ENCODE measurements at places on chromosomes 4 and X.

DNA sequence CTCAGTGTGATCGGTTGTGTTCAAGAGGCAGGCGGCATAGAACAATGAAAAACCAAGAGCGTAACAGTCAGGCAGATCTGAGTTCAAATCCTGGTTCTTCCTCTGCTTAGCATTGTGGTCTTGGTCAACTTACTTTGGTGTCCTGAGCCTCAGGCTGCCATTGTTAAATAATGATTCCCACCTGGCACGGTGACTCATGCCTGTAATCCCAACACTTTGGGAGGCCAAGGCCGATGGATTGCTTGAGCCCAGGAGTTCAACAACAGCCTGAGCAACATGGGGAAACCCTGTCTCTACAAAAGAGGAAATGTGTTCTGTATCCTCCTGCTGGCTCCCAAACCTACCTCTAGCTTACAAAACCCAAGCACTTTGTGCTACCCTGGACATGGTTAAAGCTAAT, 129.0 kb upstream of the STX18 start:
- DNase-seq, result no peak

DNA sequence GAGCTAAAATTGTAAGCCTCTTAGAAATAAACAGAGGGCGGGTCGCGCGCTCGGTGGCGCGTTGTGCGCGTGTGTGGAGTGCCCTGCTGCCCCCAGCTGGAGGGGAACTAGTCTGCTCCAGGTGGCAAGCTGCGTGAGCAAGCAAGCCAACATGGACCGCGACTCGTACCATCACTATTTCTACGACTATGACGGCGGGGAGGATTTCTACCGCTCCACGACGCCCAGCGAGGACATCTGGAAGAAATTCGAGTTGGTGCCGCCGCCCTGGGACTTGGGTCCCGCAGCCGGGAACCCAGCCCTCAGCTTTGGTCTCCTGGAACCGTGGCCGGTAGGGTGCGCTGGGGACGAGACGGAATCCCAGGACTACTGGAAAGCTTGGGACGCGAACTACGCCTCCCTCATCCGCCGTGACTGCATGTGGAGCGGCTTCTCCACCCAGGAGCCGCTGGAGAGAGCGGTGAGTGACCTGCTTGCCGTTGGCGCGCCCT, 66.1 kb downstream of the DNAAF6 start:
- DNase-seq, result peak; percentile 17

DNA sequence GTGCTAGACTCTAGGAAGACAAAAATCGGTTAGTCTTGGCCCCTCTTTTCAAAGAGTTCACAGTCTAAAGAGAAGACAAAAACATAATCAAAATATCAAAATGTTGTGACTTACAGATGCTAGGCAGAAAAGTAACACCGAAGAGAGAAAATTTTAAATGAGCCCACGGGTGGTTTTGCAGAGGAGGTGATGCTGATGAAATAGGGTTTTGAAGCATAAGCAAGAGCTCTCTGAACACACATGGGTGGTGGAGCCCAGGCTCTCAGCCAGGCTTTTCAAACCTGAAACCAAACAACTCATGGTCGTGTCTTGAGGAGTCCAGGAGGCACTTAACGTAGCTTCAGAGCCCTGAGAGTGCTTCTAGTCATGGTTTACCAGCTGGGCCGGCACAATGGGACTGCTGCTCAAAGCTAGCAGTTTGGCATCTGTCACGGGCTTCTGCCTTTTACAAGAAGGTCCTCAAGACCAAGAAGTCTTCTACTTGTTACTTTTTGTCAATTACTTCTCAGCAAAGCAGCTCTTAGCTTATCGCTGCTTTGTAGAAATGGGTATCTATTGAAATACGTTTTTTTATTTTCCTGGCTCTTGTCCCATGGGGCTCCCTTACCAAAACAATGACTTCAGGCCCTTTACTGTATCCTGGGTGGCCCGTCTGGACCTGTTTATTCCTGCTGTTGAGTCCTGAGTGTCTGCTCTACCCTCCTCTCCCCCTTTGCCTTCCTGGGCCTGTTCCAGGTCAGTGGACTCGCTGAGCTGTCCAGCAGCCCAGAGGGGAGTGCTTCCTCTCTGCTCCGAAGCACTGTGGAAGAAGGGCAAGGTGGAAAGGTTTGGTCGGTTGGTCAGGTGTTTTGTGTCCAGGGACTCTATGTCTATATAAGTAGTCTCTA, 69.5 kb downstream of the TNIP2 start:
- DNase-seq, result no peak

DNA sequence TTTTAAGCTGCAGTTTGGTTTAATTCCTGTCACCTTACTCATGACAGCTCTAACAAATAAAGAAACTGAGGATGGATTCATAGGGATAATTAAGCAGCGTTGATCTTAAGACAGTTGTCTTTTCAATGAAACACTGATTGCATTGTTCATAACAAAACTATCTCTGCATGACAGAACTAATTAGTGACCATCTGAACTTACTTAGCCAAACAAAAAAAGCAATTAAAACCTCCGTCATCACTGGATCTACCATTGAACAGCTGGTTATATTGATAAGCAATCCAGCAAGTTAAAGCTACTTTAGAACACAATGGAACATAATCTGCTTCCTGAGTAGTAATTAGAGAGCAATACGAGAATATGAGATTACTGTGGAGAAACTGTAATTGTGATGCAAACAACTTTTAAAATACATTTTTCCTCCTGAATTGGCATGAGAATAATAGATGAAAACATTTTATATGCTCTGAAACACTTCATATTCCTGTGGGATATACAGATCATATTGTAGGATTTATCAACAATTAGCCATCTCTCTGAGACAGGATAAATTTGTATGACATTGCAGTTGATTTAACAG, 2576.8 kb downstream of the PCDH7 start:
- DNase-seq, result no peak

DNA sequence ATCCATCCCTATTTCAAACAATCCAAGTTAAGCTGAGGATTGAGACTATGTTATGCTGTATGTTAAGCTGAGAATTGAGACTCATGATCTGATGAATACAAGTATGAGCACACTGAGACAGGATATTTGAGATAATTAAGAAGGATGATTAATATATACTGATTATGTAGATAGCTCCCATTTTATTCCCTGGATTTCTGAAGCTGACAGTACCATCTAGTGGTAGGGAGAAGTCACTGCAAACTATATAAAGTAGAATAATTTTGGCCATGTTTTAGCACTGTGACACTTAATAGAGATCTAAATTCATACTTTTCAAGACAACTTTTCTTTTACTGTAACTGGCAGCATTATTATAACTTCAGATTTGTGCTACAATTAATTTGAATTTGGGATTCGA, 63.8 kb upstream of the HPRT1 start:
- no peak for DNase-seq

GRCh38 chr4:113450295-113451080, 311.1 kb downstream of the CAMK2D start:
- no peak for DNase-seq

GRCh38 chr4:107519053-107519452, 201.0 kb downstream of the PAPSS1 start:
- DNase-seq, result no peak

- DNase-seq, result no peak
Measured at GRCh38 chrX:47198026-47198686, 4.5 kb downstream of the UBA1 start.

- peak; percentile 32 for DNase-seq
Measured at GRCh38 chr4:153549405-153549804, 83.2 kb downstream of the TMEM131L start.

GRCh38 chrX:7987160-7988012, 60.2 kb upstream of the PNPLA4 start:
- no peak for DNase-seq

GRCh38 chrX:138872537-138872936, 161.0 kb upstream of the FGF13 start:
- DNase-seq, result no peak

DNA sequence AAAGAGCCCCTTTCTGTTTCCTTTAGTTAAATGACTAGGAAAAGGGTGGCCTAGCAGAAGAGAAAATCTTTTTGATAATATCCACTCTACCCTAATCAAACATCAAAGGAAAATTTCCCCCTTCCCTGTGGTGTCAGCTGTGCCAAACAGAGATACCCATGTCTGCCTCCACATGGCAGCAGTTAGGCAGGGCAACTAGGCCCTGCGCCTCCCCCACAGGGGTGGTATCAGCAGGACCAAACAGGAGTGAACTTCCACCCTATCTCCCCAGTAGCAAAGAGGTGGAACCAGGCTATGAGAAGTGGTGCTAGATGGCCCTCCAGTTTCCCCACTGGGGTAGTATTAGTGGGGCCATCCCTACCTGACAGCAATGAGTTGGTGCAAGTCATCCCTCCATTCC, 19.8 kb upstream of the XKRX start:
- no peak for DNase-seq

- DNase-seq, result no peak
Measured at GRCh38 chr4:117740736-117741135, 293.6 kb upstream of the NDST3 start.

DNA sequence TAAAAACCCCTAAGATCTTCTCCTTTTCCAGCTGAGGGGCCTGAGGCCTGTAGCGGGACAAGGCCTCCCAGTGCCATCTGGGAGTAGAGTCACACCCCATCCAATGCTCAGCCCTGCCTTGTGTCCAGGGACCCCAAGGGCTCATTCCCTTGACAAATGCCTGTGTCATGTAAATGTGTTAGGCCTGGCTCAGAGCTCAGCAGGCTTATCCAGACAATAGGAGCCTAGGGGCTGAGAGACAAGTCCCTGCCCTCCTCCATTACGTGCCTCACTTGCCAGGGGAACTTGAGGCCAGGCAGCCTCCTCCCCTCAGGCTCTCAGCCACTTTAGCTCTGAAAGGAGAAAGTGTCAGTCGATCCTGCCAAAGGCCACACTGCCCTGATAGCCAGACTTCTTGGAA, 166.8 kb upstream of the MAMLD1 start:
- DNase-seq, result no peak

- peak; percentile 40 for DNase-seq
Measured at GRCh38 chr4:81648576-81649275, 177.0 kb upstream of the RASGEF1B start.

GRCh38 chr4:58649226-58649625, 1539.0 kb upstream of the IGFBP7 start:
- no peak for DNase-seq

DNA sequence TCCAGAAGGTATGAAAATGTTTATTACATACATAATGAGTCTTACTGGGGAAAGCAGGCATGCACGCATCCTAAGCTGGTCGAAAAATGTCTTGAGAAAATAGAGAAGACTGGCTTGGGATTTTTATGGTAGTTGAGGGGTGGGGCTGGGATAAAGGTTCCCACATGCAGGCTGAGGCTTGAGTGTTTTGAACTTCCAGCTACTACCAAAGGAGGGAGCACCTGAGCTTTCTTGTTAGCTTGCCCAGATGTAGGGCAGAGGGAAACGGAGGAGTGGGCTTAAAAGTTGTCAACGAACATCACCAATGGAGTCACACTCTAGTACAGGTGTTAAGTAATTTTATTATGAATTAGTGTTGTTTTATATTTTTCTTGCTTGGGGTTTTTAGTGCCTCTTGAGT, 39.6 kb upstream of the SRPX start:
- DNase-seq, result no peak

- DNase-seq, result no peak
Measured at GRCh38 chrX:80312448-80312847, 107.8 kb upstream of the TENT5D start.

GRCh38 chrX:39247536-39247935, 446.3 kb downstream of the MID1IP1 start:
- DNase-seq, result no peak

DNA sequence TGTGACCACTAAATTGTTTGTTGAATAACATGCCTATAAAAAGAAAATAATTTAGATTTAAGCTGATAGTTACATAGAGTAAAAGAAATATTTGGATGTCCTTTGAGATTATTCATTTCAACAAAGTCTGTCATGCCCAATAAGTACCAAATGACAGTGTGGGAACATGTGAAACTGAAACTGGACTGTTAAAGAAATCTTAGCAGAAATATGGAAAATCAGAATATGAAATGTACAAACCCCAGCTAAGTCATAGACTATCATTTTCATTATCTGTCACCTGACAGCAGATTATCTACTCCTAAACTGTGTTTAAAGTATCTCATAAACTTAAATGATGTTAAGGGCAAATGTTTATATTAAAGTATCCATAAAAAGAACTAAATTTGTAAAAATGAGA, 437.8 kb upstream of the FAM241A start:
- DNase-seq, result no peak

DNA sequence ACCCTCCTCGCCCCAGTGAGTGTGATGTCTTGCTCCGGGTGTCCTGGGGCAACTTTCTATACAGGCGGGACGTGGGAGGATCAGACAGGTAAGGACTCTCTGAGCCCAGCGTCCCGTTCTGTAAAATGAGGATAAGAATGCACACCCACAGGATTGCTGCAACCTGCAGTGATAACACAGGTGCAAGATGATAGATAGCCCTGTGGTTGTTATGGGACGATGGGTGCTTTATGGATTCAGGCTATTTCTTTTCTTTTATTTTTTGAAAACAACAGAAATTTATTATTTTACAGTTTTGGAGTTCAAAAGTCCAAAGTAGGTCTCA, 28.6 kb downstream of the BEX3 start:
- no peak for DNase-seq

- DNase-seq, result no peak
Measured at GRCh38 chr4:86036736-86037135, 323.1 kb downstream of the MAPK10 start.

- no peak for DNase-seq
Measured at GRCh38 chr4:94545296-94545695, 93.6 kb downstream of the PDLIM5 start.

GRCh38 chr4:134201216-134202161, at the start of gene PABPC4L:
PABPC4L (minus strand) TSS chr4:134201789; CDS start chr4:134201019, 770 bp downstream.
- DNase-seq, result no peak

DNA sequence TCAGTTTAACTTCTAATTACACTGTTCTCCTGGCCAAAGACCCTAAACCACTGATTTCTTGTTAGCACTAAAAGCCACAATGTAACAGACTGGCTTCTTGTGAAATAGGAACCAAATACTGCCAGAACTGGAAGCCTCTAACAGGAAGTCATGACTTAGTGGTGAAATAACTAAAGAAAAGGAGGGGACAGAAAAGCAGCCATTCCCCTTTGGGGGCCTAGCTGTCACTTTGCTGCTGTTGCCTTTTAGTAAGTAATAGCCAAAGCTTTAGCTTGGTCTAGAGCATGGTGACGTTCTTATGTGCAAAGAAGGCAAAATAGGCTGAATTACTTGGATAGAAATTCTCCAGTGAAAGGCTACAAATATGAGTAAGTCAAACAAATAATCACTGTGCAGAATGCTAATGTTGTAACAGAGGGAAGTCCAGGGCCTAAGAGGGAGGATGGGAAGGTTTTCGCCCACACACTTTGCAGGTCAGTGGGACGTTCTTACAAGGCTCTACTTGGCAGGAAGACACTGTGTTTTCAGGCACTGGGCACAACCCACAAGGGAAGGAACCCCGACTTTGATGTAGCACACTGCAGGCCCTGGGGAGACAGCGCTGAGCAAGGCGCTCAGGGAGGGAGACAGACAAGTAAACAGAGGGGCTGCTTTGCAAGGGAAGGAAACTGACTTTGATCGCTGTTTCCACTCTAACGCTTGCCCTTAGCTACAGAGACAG, 16.7 kb downstream of the GAB3 start:
- DNase-seq, result peak; percentile 13
